ENCODE measurements at places on chromosomes 4 and X. TPM values are rescaled to one million over a fixed set of nuclear protein-coding genes. Genes with fewer than 3 reads are reported as not detected.

DNA sequence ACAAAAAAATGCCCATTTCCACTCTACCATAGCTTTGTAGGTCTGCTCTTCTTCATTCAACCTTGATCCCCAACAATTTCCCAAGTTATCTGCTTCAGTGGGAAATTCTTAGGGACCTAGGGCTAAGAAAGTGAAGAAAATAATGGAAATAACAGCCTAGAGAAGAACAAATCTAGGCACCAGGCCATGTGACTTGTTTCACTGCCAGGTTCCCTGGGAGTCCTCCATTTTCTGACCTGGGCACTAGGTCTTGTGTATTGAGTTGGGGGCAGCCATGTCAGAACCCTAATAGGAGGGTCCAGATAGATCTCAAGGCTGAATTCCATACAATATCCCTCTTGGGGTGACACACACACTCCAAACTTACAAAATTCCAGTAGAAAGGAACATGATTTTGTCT is 194.6 kb upstream of the STK26 start:
- H3K4me1 ChIP-seq, result peaks cover 34% of the 10 kb centered on the region
- peaks cover 6% of the 10 kb centered on the region for H3K36me3 ChIP-seq
- no peak for DNase-seq

GRCh38 chr4:48296365-48296764 is 26.7 kb upstream of the TEC start:
- peak; percentile 20 for DNase-seq
- no peak overlapping the region for H3K4me3 ChIP-seq
- H3K27me3 ChIP-seq, result peaks cover 5% of the 10 kb centered on the region
- H3K36me3 ChIP-seq, result no peaks in the 10 kb centered on the region
- peaks cover 9% of the 10 kb centered on the region for H3K4me1 ChIP-seq

- no peak for DNase-seq
- H3K27me3 ChIP-seq, result no peaks in the 10 kb centered on the region
- no peaks in the 10 kb centered on the region for H3K4me1 ChIP-seq
- H3K4me3 ChIP-seq, result no peak overlapping the region
- H3K27ac ChIP-seq, result no peak overlapping the region
- no peaks in the 10 kb centered on the region for H3K36me3 ChIP-seq
These were observed 1592.9 kb upstream of the TENM3 start for GRCh38 chr4:180650273-180650672.

- H3K4me3 ChIP-seq, result no peak overlapping the region
- H3K36me3 ChIP-seq, result no peaks in the 10 kb centered on the region
- H3K4me1 ChIP-seq, result no peaks in the 10 kb centered on the region
- no peak for DNase-seq
These were observed 102.3 kb upstream of the ARSJ start for GRCh38 chr4:114081783-114082182.

- H3K27me3 ChIP-seq, result no peaks in the 10 kb centered on the region
- H3K27ac ChIP-seq, result no peak overlapping the region
- no peak overlapping the region for H3K4me3 ChIP-seq
These were observed 76.4 kb downstream of the EFHC2 start for GRCh38 chrX:44267116-44267515.

DNA sequence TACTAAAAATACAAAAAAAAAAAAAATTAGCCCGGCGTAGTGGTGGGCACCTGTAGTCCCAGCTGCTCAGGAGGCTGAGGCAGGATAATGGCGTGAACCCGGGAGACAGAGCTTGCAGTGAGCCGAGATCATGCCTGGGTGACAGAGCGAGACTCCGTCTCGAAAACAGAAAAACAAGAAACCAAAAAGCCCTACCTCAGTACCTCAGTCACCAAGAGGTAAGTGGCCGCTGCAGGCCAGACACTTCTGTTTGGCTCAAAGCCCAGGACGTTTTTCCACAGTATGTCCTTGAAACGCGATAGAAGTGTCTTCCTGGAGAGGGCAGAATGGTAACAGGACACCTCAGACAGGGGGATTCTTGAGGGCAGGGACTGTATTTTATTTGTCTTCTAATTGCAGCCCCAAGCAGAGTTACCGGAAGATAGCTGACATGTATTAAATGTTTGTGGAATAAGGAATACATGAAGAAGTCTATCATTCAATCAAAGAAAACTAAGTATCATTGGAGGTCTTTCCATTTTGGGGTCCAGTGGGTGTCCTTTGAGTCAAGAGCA is 63.6 kb downstream of the CLNK start:
- H3K4me1 ChIP-seq, result no peaks in the 10 kb centered on the region
- no peaks in the 10 kb centered on the region for H3K36me3 ChIP-seq
- no peak for DNase-seq
- no peak overlapping the region for H3K27ac ChIP-seq

GRCh38 chr4:23937173-23937572 is 47.3 kb upstream of the PPARGC1A start:
- no peaks in the 10 kb centered on the region for H3K36me3 ChIP-seq
- no peak overlapping the region for H3K27ac ChIP-seq
- no peaks in the 10 kb centered on the region for H3K27me3 ChIP-seq

- H3K4me3 ChIP-seq, result no peak overlapping the region
- H3K27me3 ChIP-seq, result no peaks in the 10 kb centered on the region
- DNase-seq, result no peak
- H3K27ac ChIP-seq, result no peak overlapping the region
- no peaks in the 10 kb centered on the region for H3K4me1 ChIP-seq
These were observed 381.7 kb upstream of the FGF13 start for GRCh38 chrX:139093201-139093600.

GRCh38 chr4:99848591-99849001 is 32.0 kb downstream of the DAPP1 start:
- peak; percentile 63 for DNase-seq
- peak overlapping the region; percentile 95 for H3K27ac ChIP-seq
- peaks cover 15% of the 10 kb centered on the region for H3K36me3 ChIP-seq
- peaks cover 85% of the 10 kb centered on the region for H3K4me1 ChIP-seq
- peak overlapping the region; percentile 43 for H3K4me3 ChIP-seq
- H3K27me3 ChIP-seq, result no peaks in the 10 kb centered on the region

DNA sequence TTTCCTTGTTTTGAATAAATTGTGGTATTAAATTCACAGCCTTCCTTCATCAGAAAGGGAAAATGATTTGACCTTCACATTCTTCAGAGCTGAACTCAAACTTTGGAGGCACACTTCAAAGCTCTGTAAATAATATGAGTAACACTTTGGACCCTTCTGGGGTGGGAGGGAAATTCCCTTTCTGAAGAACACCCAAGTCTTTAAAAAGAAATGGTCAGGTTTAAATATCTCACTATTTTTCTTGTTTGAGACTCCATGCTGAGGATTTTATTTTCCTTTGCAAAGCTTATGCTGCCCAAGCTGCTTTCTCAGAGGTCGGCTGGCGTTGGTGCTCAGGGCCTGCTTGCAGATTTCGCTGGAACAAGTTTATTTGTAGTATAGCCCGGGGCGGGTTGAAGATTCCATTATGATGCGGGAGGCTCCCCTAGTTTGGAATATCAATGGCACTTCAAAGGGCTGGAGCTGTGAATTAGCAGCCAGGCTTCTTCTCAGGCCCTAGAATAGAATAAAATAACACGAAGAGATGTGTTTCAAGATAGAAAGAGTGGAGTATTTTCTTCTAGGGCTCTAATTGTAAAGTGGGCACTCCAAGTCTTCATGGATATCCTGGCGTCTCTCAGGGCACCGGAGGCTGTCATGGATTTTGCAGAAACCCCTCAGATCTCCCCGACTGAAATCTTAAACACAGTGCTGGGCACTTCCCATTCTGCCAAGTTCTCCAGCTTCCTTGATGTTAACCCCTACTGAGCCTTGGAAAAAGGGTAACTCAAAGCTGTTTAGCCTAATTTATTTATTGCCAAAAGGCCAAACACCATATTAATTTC is 315.6 kb downstream of the GPAT3 start:
- no peak overlapping the region for H3K4me3 ChIP-seq
- H3K27ac ChIP-seq, result no peak overlapping the region
- H3K36me3 ChIP-seq, result no peaks in the 10 kb centered on the region
- no peak for DNase-seq

DNA sequence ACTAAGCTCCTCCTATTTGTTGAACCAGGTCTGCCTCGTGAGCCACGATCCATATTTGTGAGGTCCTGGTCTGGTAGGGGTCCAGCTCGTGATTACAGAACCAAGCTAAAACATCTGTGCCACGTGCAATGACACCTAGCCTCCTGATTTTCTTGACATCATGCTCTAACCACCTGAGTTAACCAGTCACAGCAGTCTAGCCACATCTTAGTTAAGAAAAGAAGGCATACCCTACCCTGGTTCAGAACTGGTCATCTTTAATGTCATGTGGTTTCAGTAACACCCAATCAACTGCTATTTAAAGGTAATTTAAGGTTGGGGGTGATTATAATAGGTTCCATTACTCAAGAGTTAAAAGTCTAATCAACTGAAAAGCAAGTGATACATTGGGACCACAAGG is 28.4 kb downstream of the ARHGEF6 start:
- no peak for DNase-seq
- H3K27ac ChIP-seq, result no peak overlapping the region
- peaks cover 83% of the 10 kb centered on the region for H3K4me1 ChIP-seq
- H3K27me3 ChIP-seq, result no peaks in the 10 kb centered on the region

- no peaks in the 10 kb centered on the region for H3K27me3 ChIP-seq
- no peak overlapping the region for H3K4me3 ChIP-seq
- H3K27ac ChIP-seq, result no peak overlapping the region
- DNase-seq, result no peak
- no peaks in the 10 kb centered on the region for H3K4me1 ChIP-seq
- no peaks in the 10 kb centered on the region for H3K36me3 ChIP-seq
These were observed 30.4 kb downstream of the RPS3A start for GRCh38 chr4:151129796-151130195.

GRCh38 chrX:152465132-152465531 is 14.0 kb upstream of the GABRA3 start:
- no peaks in the 10 kb centered on the region for H3K36me3 ChIP-seq
- H3K4me1 ChIP-seq, result no peaks in the 10 kb centered on the region
- DNase-seq, result no peak
- no peak overlapping the region for H3K27ac ChIP-seq
- no peaks in the 10 kb centered on the region for H3K27me3 ChIP-seq

DNA sequence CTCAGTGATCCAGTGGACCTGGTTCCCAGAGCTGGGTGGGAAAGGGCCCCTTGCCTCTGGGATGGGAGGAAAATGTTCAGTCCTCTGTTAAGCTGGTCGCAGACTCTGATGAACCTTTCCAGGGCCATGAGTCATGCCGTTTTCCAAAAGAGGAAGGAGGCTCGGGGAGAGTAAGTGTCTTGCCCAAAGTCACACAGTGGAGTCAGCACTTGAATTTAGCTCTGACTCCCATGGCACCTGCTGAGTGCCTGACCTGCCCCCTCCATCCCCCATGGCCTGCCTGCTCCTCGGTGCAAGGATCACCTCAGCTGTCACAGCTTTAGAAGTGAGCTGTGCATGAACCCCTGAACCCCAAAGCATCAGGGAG is 14.0 kb upstream of the KIAA0232 start:
- peaks cover 12% of the 10 kb centered on the region for H3K4me1 ChIP-seq
- no peaks in the 10 kb centered on the region for H3K36me3 ChIP-seq
- no peak overlapping the region for H3K4me3 ChIP-seq
- no peaks in the 10 kb centered on the region for H3K27me3 ChIP-seq

DNA sequence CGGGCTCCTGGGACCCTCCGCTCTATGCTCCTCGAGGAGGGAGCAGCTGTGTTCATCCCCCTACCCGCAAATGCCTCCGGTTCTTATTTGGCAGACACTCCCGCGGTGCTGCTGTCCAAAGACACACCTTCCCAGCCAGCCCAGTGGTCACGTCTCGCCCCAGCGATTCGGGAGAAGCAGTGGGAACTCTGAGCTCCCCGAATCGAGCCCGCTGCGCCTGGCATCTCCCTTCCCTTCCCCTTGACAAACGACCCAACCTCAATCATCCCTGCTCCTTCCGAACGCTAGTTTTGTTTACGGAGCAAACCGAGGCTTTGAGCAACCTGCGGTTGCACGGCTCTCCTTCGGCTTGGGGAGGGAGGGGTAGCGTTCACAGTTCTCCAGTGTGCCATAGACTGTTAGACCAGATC is 317 bp upstream of the FRMPD4 start:
- peaks cover 9% of the 10 kb centered on the region for H3K27me3 ChIP-seq
- no peak overlapping the region for H3K4me3 ChIP-seq
- no peak overlapping the region for H3K27ac ChIP-seq
- DNase-seq, result no peak
- H3K36me3 ChIP-seq, result no peaks in the 10 kb centered on the region
- no peaks in the 10 kb centered on the region for H3K4me1 ChIP-seq

- H3K36me3 ChIP-seq, result no peaks in the 10 kb centered on the region
- H3K27me3 ChIP-seq, result peaks cover 3% of the 10 kb centered on the region
- no peaks in the 10 kb centered on the region for H3K4me1 ChIP-seq
- no peak overlapping the region for H3K4me3 ChIP-seq
These were observed 16.6 kb downstream of the SMPX start for GRCh38 chrX:21741364-21741763.

GRCh38 chrX:129781134-129781672 is 1.5 kb downstream of the SASH3 start:
- peak overlapping the region; percentile 97 for H3K27ac ChIP-seq
- H3K36me3 ChIP-seq, result peaks cover 58% of the 10 kb centered on the region
- peak; percentile 92 for DNase-seq
- H3K4me1 ChIP-seq, result peaks cover 53% of the 10 kb centered on the region

GRCh38 chr4:74365761-74366160 is 816 bp downstream of the EREG start:
- no peaks in the 10 kb centered on the region for H3K36me3 ChIP-seq
- no peak overlapping the region for H3K4me3 ChIP-seq
- H3K4me1 ChIP-seq, result peaks cover 10% of the 10 kb centered on the region
- peaks cover 37% of the 10 kb centered on the region for H3K27me3 ChIP-seq

GRCh38 chrX:141936080-141936479 is 32.4 kb downstream of the MAGEC1 start:
- no peak for DNase-seq
- H3K27me3 ChIP-seq, result no peaks in the 10 kb centered on the region
- no peaks in the 10 kb centered on the region for H3K36me3 ChIP-seq
- H3K4me1 ChIP-seq, result no peaks in the 10 kb centered on the region

- H3K36me3 ChIP-seq, result no peaks in the 10 kb centered on the region
- H3K4me3 ChIP-seq, result no peak overlapping the region
- H3K27ac ChIP-seq, result no peak overlapping the region
- no peaks in the 10 kb centered on the region for H3K4me1 ChIP-seq
These were observed 48.1 kb downstream of the NPY1R start for GRCh38 chr4:163284304-163284703.

GRCh38 chr4:113951263-113951662 is 28.2 kb downstream of the ARSJ start:
- no peak overlapping the region for H3K27ac ChIP-seq
- H3K27me3 ChIP-seq, result peaks cover 3% of the 10 kb centered on the region

DNA sequence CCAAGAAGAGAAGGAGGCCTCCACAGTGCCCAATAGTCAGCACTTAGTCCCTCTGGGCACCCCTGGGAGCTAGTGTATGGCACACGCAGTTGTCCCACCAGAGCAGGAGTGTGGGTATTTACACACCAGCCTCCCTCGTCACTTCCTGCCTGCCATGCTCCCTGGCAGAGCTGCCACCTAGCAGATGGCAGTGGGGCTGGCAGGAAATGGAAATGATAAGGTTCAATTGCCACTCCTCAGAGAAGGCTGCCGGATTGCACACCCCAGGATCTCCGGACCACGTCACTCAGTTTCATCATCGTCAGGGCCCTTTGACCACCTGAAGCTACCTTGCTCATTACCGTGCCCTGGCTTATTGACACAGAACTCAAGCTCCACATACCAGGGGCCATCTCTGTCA is 173.3 kb upstream of the PSAPL1 start:
- H3K27ac ChIP-seq, result no peak overlapping the region
- H3K27me3 ChIP-seq, result no peaks in the 10 kb centered on the region
- H3K36me3 ChIP-seq, result no peaks in the 10 kb centered on the region
- H3K4me3 ChIP-seq, result no peak overlapping the region

Gene FGA
- not detected for total RNA-seq

Gene SH3TC1
- 28.8 TPM for total RNA-seq

Gene UGT2B11
- total RNA-seq, result not detected

Gene GABRE
- total RNA-seq, result not detected

Gene CAPN6
- total RNA-seq, result not detected

Gene VCX2
- total RNA-seq, result not detected

Gene LANCL3
- total RNA-seq, result 0.15 TPM

Gene AGTR2
- total RNA-seq, result not detected

Gene SLC16A2
- total RNA-seq, result 1.2 TPM

Gene ARR3
- not detected for total RNA-seq

Gene NEUROG2
- not detected for total RNA-seq

Gene CSAG2
- total RNA-seq, result 0.88 TPM

Gene MAGEA4
- total RNA-seq, result not detected

Gene TMEM255A
- total RNA-seq, result not detected

All from activated CD4-positive, alpha-beta memory T cell treated with anti-CD3 and anti-CD28 coated beads for 36 hours (primary cell).